ENCODE measurements at places on chromosomes 16 and 17.

DNA sequence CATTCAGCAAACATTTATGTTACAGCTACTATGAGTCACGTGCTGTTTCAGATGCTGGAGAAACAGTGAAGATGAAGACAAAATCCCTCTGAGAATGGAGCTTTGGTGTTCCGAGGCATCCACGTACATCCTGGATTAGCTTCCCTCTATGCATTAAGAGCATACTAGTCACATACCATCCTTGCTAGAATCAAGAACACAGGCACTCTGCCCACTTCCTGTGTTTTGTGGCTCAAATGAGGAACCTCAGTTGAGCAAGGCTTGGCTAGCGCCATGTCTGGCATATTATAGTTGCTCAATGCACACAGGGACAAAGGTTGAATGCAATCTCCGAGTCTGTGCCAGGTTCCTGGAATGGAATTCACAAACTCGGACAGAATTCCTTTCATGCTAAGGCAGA is 297.5 kb downstream of the XYLT1 start:
- no peak for DNase-seq

- DNase-seq = no peak
Measured at GRCh38 chr17:50719924-50720794, 756 bp downstream of the LUC7L3 start.

GRCh38 chr16:68652659-68653058 is 7.5 kb downstream of the CDH3 start:
- DNase-seq = no peak

- no peak for DNase-seq
Measured at GRCh38 chr17:57516290-57517230, 228.5 kb downstream of the CCDC182 start.

- peak; percentile 3 for DNase-seq
Measured at GRCh38 chr17:30191072-30191471, 44.4 kb downstream of the SLC6A4 start.
